Right ventricle myocardium inferior (tissue), 1 donor: ENCODE measurements at places on chromosomes 7 and 10. TPM values are rescaled to one million over a fixed set of nuclear protein-coding genes. Genes with fewer than 3 reads are reported as not detected.

The PRR15 gene
- 0.32 TPM for total RNA-seq

DNA sequence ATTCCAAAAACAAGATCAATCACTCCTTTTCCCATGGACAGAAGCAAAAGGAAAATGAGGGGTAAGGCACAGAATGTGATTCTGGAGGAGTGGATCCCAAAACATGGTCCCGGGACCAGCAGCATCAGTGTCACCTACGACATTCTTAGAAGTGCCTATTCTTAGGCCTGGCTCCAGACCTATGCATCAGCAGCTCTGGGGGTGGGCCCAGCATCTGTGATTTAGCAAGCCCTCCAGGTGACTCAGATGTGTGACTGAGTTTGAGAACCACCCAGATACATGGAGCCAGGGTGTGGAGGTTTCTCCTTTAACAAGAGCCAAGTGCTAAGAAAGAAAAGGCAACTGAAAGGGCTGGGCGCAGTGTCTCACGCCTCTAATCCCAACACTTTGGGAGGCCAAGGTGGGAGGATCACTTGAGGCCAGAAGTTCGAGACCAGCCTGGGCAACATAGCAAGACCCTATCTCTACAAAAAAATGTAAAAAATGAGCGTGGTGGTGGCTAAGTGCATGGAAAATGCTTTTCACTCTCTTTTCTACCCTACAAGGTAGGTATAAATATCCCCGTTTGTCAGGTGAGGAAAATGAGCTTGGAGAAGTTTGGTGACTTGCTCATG is 17.1 kb upstream of the ARPC1A start:
- DNase-seq = no peak

DNA sequence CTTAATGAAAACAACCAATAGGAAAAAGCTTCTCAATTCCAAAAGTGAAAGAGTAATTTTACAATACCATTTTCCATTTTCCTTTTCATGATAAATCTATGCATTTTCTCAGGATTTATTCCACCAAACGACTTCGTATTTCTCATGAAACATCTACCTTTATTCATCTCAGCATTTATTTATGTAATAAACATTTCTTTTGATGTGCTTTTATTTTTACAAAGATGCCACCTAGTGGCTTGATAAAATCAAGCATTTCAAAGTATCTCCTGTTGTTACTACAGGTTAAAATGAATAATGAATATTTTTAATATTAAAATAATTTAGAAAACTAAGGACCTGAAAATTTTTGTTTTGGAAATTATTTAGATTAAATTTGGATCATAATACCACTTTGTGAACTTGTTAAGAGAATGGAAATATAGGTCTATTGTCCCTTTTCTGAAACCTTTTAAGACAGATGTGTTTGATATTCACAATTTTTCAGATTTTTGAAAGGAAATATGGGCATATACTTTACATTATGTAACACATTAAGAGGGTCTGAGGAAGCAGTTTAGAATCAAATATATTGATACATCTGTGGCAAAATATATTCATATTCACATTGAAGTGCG is 2.7 kb upstream of the IQUB start:
- DNase-seq = no peak

DNA sequence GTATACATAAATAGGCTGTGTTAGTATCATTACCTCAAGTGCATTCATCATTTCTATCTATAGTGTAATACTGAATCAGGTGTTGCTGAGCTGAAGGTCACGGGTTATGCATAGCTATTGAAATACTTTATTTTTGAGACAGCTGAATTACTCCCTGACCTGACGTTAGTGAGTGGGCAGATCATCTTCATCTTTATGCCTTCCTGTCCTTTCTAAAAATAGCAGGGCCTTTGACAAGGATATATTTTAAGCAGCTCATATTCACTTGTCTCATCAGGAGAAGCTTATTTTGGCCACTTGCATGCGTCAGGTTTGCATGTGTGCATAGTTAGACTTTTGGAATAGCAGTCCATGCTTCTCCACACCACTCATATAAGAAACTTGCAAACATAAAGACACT is 63.6 kb upstream of the DKK1 start:
- DNase-seq = no peak

DNA sequence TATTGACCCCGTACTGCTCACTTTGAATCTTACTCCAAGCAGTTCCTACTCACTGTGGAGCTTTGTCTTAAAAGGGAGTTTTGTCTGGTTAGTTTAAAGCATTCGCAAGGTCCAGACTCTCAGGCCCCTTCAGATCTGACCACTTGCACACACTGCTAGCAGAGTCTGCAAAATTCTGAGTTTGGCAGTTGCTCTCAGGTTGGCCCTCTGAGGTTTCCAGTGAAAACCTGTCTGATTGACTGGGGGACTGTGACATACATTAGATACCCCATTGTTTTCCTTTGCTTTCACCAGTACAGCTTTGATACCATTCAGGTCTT is 149.2 kb downstream of the XPNPEP1 start:
- DNase-seq = no peak

DNA sequence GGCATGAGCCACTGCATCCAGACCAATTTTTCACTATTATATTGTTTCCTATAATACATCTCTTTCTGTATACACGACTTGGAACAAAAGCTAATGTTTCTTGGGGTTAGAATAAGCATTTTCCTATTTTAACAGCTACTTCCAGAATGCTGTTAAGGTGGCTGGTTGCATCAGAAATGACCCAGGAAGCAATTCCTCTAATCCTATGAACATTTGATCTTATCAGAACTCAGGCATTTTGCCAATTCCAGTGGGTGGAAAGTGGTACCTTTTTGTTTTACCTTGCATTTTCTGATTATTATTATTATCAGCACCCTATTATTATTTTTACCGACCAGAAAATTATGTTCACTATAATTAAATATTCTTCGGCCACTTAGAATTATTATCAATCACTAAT is 73.3 kb downstream of the NDUFB2 start:
- no peak for DNase-seq

DNA sequence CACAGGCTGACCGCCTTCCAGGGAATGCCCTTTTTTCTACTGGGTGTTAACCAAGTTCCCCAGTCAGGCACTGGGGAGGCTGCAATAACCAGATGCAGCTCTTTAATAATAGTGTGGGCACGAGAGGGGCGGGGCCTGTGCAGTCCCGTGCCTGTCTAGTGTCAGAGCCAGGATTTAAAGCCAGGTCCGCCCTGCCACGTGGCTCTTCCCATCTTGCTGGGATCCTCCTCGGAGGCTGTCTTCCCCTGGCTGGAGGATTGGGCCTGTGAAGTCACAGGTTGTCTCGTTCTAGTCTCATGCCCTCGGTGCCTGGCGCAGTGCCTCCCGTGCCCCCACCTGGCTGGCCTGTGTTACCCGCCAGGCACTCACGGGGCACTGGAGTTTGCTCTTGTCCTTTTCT is 25.2 kb downstream of the TMEM120A start:
- DNase-seq = peak; percentile 70

GRCh38 chr7:99106821-99107241 is 37.1 kb downstream of the SMURF1 start:
- no peak for DNase-seq

GRCh38 chr10:79244841-79245504 is 102.3 kb upstream of the PPIF start:
- no peak for DNase-seq

DNA sequence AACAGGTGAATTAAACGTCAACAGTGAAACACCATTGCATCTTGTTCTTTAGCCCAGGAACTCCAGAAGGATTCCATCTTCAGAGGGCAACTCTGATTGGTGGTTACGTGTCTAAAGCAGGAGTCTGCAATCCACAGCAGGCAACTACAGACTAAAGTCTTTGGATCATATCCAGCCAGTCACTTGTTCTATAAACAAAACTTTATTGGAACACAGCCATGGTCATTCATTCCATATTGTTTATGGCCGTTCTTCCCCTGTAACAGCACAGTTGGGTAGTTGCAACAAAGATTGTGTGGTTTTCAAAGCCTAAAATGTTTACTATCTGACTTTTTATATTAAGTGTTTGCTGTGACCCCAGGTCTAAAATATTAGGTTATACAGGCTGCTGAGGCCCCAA is 94.7 kb upstream of the IMMP2L start:
- no peak for DNase-seq

The ATRNL1 gene
- 0.41 TPM for total RNA-seq

DNA sequence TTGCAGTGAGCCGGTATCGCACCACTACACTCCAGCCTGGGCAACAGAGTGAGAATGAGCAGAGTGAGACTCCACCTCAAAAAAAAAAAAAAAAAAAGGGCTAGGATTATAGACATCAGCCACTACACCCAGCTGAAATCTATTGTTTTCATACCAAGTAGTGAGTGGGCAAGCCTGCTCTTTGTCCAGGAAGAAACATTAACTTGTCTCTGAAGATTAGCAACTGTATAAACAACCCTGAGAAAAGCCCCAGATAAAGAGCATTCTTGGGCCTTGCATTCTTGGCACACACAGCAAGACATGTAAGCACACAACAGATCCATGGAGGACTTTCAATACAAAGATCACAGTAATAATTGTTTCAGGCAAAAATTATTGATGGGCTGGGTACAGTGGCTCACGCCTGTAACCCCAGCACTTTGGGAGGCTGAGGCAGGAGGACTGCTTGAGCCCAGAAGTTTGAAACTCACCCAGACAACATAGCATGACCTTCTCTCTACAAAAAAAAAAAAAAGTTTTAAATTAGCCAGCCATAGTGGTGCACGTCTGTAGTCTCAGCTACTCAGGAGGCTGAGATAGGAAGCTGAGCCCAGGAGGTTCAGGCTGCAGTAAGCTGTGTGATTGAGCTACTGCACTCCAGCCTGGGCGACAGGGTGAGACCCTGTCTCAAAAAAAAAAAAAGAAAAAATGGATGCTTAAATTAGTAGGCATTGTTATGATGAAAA is 4.4 kb downstream of the PSPH start:
- DNase-seq = no peak

DNA sequence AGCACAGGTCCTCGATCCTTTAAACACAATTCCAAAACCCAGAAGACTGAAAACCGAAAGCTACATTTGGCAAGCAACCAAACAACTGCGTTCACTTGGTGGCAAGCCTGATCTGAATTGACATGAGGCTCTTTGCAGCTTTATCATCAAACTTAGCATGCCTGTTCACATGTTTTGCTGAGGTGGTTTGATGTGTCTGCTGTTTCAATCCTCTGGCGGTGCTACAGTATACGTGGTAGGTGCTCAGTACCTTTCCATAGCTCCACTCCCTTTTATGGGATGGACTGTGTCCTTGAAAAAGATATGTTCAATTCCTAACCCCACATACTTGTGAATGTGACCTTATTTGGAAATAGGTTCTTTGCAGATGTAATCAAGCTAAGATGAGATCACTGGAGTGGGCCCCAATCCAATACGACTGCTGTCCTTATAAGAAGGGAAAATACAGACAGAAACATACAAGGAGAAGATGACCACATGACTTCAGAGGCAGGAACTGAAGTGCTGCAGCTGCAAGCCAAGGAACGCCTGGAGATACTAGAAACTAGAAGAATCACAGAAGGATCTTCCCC is 33.4 kb downstream of the CCDC6 start:
- DNase-seq = peak; percentile 47

- no peak for DNase-seq
Observed at GRCh38 chr10:7186387-7187018, 224.3 kb downstream of the SFMBT2 start.

GRCh38 chr10:102660888-102661657 is 16.8 kb downstream of the TRIM8 start:
- peak; percentile 87 for DNase-seq

The GNGT1 gene
- not detected for total RNA-seq
